Naive B cell (primary cell): ENCODE measurements at places on chromosomes 7 and 10. TPM values are rescaled to one million over a fixed set of nuclear protein-coding genes. Genes with fewer than 3 reads are reported as not detected.

Gene SYCE1
- polyA plus RNA-seq, result not detected

DNA sequence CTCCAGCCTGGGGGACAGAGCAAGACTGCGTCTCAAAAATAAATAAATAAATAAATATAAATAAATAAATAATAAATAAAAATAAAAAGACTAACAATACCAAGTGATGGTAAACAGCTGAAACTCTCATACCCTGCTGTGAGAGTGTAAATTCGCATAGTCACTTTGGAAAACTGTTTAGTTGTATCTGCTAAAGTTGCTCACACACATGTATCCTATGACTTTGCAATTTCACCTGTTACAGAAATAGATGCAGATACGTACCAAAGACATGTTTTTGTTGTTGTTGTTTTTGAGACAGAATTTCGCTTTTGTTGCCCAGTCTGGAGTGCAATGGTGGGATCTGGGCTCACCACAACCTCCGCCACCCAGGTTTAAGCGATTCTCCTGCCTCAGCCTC is 135.7 kb downstream of the IDE start:
- no peaks in the 10 kb centered on the region for H3K27me3 ChIP-seq
- no peak for DNase-seq
- no peaks in the 10 kb centered on the region for H3K4me1 ChIP-seq
- H3K27ac ChIP-seq, result no peak overlapping the region
- no peak overlapping the region for H3K4me3 ChIP-seq
- no peaks in the 10 kb centered on the region for H3K36me3 ChIP-seq

- peak overlapping the region; percentile 78 for H3K27ac ChIP-seq
- no peaks in the 10 kb centered on the region for H3K27me3 ChIP-seq
- H3K4me3 ChIP-seq, result no peak overlapping the region
- no peak for DNase-seq
These were observed 58.0 kb downstream of the LCOR start for GRCh38 chr10:96890172-96890513.

DNA sequence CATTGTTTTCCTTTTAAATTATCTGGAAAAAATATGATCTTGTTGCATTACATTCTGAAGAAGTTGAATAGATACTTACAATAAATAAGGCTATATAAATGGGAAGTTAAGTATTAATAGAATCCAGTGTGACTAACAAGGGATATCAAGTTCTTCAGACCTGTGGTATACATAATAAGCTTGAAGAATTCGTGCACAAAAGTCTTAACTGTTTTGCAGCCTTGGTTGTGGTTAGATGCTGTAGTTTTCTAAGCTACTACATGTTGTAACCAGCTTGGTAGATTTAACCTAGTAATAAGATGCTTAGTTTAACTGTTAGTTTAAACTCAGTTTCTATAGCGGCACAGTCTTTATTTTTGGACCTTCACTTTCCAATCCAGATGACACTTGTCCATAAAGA is 106.2 kb upstream of the GLCCI1 start:
- DNase-seq, result no peak
- H3K4me3 ChIP-seq, result no peak overlapping the region
- no peaks in the 10 kb centered on the region for H3K27me3 ChIP-seq
- H3K36me3 ChIP-seq, result no peaks in the 10 kb centered on the region
- no peak overlapping the region for H3K27ac ChIP-seq

- peak overlapping the region; percentile 87 for H3K4me3 ChIP-seq
- peaks cover 8% of the 10 kb centered on the region for H3K36me3 ChIP-seq
- no peak for DNase-seq
- peak overlapping the region; percentile 94 for H3K27ac ChIP-seq
These were observed 1.9 kb downstream of the VTI1A start for GRCh38 chr10:112448888-112449287.

- no peaks in the 10 kb centered on the region for H3K27me3 ChIP-seq
- DNase-seq, result no peak
- H3K4me3 ChIP-seq, result no peak overlapping the region
- H3K27ac ChIP-seq, result no peak overlapping the region
These were observed 155.5 kb downstream of the SVIL start for GRCh38 chr10:29479081-29479925.

GRCh38 chr10:124004663-124005004 is 88.8 kb downstream of the CHST15 start:
- peaks cover 12% of the 10 kb centered on the region for H3K36me3 ChIP-seq
- no peaks in the 10 kb centered on the region for H3K4me1 ChIP-seq

DNA sequence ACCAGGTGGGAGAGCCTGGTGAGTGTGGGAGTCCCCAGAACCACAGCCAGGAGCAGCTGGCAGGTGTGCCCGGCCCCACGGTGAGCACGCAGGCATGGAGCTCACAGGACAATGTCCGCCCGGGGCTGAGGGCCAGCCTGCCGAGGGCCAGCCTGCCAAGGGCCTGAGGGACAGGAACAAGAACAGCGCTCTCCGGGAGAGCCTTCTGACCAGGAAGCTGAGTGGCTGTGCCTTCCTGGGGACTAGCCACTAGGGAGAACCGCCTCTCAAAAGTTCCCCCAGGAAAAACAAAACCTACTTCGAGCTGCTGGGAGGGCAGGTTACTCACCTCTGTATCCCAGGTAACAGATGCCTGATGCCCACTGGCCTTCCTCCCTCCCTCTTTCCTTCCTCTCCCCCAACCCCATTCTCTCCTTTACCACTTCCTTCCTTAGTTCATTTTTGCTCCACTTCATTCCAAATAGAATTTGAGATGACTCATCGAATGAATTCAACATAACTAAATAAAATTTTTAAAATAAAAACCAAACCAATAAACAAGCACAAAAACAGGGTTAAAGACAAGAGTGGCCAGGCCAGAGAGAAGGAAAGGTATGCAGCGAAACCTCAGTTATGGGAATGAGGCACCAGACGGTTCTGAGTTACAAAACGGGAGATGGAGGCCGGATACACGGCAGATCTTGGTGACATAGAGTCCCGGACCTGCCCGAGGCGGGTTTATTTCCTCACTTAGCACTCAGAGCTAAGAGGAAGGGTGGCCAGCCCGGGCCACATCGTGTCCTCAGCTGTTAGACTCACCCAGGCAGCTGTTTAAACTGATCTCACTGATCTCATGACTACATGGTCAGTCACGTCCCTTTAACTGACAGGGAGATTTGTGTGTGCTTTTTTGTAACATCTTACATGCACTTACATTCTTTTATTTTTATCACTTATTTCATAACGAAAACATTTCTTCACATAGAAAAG is 128.5 kb downstream of the TNS3 start:
- peaks cover 30% of the 10 kb centered on the region for H3K4me1 ChIP-seq
- DNase-seq, result no peak
- H3K27me3 ChIP-seq, result no peaks in the 10 kb centered on the region
